Activated CD4-positive, alpha-beta memory T cell treated with anti-CD3 and anti-CD28 coated beads, Interleukin-2, amount 10 ng/mL, durations not matched to agents 7 days and 5 days (primary cell): ENCODE measurements at places on chromosomes 12 and 14. TPM values are rescaled to one million over a fixed set of nuclear protein-coding genes. Genes with fewer than 3 reads are reported as not detected.

CISTR gene
- not detected for total RNA-seq

PPTC7 gene
- 31.8 TPM for total RNA-seq

DNA sequence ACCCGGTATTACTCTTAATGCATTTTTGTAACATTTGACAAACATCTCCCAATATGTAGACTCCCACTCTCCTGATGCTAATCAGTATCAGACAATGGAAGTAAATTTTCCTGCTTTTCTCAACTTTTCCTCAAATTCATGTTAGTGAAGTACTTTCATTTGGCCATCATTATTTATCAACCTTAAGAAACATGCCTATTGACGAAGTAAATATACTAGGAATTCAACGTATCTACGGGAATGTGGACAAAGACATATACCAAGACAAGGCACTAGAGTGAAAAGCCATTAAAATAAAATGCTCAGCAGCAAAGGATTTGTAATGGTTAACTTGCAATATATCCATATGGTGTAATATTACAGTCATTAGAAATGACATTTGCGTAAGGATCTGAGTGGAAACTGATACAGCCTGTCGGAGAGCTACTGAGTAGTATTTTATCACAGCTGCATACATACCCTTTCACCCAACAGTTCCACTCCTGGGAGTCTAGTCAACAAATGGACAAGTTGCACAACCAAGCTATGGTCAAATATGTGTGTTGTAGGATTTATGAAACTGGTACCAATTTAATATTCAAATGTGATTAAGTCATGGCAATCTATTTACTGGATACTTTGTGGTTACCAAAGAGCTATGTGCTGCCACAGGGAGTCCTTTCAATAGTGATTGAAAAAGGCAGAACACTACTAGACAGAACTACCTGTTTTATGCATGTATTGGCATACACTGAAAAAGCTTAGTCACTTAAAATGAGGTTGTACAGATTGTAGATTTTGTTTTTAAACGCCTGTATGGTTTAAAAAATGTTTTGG is 26.5 kb downstream of the NUDT4 start:
- H3K27ac ChIP-seq: no peak overlapping the region
- peaks cover 53% of the 10 kb centered on the region for H3K36me3 ChIP-seq
- DNase-seq: no peak
- H3K27me3 ChIP-seq: no peaks in the 10 kb centered on the region
- no peak overlapping the region for H3K4me3 ChIP-seq

DNA sequence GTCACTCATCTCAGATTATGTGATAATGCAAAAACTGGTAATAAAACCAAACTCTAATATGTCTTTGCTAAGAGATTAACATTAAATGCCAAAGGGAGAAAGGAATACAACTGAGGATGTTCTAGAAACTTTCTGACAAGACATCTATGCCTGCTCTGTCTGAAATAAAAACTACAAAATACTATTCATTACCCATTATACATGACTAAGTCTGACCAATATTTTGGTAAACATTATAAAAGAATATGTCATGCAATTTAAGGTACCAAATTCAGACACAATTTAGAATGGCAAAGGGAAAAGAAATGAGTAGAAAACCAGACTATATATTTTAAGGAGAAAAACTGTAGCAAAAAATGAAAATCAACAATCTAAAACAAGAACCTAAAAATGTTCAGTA is 39.5 kb downstream of the UBR7 start:
- no peak for DNase-seq
- H3K4me1 ChIP-seq: peaks cover 22% of the 10 kb centered on the region
- H3K27me3 ChIP-seq: no peaks in the 10 kb centered on the region
- no peak overlapping the region for H3K27ac ChIP-seq

DNA sequence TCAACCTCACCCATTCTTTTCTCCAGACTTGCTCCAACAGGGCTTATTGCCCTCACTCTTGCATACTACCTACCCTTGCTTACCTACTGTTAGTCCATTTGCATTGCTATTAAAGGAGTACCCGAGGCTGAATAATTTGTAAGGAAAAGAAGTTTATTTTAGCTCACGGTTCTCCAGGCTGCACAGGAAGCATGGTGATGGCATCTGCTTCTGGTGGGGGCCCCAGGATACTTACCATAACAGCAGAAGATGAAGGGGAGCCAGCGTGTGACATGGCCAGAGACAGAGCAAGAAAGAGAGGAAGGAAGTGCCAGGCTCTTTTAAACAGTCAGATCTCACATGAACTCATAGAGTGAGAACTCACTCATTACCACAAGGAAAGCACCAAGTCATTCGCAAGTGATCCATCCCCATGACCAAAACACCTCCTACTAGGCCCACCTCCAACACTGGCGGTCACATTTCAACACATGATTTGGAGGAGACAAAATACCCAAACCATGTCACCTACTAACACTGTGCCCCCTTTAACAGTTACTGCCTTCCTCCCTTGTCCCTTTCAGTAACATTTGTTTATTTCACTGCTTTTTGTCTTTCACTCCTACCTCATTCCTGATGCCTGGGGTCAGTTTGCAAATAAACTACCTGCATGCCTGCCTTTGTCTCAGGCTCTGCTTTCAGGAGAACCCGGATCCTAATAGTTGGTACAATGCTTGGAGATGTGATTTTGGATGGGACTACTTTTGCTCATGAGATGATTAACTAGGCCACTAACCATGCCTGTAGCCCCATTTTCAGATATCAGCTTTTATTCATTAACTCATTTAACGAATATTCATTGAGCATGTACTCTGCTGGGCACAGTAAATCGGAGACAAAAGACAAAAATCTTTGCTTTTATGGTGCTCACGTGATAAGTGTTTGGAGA is 41.6 kb upstream of the CSRP2 start:
- no peaks in the 10 kb centered on the region for H3K4me1 ChIP-seq
- no peak for DNase-seq
- H3K27me3 ChIP-seq: peaks cover 17% of the 10 kb centered on the region
- no peak overlapping the region for H3K27ac ChIP-seq
- no peaks in the 10 kb centered on the region for H3K36me3 ChIP-seq
- H3K4me3 ChIP-seq: no peak overlapping the region

DHH gene
- total RNA-seq: 0.20 TPM

DNA sequence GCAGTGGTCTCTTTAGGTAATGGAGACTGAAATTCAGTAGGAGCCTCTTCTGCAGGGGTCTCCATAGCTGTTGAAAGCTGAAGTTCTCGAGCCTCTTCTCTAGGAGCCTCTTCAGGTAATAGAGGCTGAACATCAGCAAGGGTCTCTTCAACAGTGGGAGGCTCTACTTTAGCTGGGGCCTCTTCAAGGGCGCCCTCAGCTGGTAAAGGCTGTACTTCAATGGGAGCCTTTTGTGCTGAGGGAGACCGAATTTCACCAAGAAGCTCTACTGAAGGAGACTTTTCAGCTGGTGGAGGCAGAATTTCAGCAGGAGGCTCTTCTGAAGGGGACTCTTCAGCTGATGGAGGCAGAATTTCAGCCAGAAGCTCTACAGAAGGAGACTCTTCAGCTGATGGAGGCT is 1.5 kb downstream of the FSCB start:
- no peaks in the 10 kb centered on the region for H3K36me3 ChIP-seq
- H3K4me3 ChIP-seq: no peak overlapping the region
- DNase-seq: no peak
- no peaks in the 10 kb centered on the region for H3K27me3 ChIP-seq

DNA sequence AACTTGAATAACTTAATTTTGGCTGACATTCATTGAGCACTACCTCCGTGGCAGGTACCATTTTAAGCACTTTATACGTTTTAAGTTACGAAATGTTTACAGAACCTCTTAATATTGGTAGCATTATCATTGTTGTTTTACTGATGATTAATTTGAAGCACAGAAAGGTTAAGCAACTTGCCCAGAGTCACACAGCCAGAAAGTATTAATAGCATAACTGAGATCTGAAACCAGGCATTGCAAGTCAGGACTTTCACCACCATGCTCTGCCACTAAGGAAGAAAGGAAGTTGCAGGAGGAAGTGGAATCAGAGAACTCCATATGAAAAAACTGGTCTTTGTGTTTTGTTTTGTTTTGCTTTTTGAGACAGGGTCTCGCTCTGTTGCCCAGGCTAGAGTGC is 28.2 kb upstream of the BCAT1 start:
- peaks cover 6% of the 10 kb centered on the region for H3K27me3 ChIP-seq
- no peak overlapping the region for H3K4me3 ChIP-seq

DNA sequence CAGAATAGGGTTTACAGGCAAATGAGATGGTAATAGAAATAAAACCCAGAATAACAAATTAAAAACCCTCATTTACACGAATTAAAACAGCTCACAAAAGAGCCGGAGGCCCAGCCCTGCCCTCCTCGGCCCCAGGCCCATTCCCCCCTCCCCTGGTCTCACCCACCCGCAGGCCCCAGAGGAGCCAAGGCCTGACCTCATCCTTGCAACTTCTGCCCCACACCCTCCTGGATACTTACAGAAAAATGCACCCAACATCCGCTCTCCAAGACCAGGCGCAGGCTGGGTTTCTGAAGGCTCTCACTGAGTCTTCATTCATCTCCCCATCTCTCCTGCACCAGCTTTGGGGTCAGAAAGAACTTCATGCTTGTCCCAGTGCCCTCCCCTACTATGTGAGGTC is 16.2 kb upstream of the VSX2 start:
- H3K4me1 ChIP-seq: no peaks in the 10 kb centered on the region
- H3K27ac ChIP-seq: no peak overlapping the region
- peaks cover 19% of the 10 kb centered on the region for H3K27me3 ChIP-seq
- no peaks in the 10 kb centered on the region for H3K36me3 ChIP-seq
- H3K4me3 ChIP-seq: no peak overlapping the region

GPR68 gene
- total RNA-seq: 36.9 TPM

DNA sequence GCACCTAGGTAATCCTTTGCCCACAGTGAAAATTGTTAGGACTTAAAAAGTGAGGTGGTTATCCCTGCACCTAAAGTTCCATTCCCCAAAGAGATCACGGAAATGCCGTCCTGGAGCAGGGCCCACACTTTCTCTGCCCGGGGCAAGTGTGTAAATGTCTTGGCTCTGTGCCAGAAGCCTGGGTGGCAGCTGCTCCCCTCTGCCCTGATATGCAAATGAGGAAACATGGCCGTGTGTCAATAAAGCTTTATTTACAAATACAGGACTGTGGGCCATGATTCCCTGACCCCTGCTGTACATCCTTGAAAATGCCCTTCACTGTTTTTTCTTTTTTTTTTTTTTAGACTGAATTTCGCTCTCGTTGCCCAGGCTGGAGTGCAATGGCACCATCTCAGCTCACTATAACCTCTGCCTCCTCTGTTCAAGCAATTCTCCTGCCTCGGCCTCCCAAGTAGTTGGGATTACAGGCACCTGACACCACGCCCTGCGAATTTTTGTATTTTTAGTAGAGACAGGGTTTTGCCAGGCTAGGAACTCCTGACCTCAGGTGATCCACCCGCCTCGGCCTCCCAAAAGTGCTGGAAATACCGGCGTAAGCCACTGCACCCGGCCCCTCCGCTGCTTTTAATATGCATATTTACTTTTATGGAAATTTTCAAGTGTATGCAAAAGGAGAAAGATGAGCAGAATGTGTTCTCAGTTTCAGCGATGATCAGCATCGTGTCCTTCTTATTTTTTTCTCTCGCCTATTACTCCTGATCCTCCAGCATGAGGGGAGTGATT is 75.5 kb downstream of the GALNT9 start:
- H3K36me3 ChIP-seq: no peaks in the 10 kb centered on the region
- H3K27me3 ChIP-seq: no peaks in the 10 kb centered on the region
- DNase-seq: no peak
- H3K27ac ChIP-seq: no peak overlapping the region
- no peaks in the 10 kb centered on the region for H3K4me1 ChIP-seq

- no peak for DNase-seq
- peaks cover 14% of the 10 kb centered on the region for H3K36me3 ChIP-seq
- peaks cover 16% of the 10 kb centered on the region for H3K4me1 ChIP-seq
- no peak overlapping the region for H3K27ac ChIP-seq
- no peaks in the 10 kb centered on the region for H3K27me3 ChIP-seq
These were observed 18.2 kb downstream of the CIPC start for GRCh38 chr14:77116172-77116817.

- H3K27me3 ChIP-seq: peaks cover 2% of the 10 kb centered on the region
- H3K4me3 ChIP-seq: no peak overlapping the region
- DNase-seq: no peak
- H3K4me1 ChIP-seq: peaks cover 28% of the 10 kb centered on the region
These were observed 3.0 kb upstream of the SRSF9 start for GRCh38 chr12:120472521-120472920.

DNA sequence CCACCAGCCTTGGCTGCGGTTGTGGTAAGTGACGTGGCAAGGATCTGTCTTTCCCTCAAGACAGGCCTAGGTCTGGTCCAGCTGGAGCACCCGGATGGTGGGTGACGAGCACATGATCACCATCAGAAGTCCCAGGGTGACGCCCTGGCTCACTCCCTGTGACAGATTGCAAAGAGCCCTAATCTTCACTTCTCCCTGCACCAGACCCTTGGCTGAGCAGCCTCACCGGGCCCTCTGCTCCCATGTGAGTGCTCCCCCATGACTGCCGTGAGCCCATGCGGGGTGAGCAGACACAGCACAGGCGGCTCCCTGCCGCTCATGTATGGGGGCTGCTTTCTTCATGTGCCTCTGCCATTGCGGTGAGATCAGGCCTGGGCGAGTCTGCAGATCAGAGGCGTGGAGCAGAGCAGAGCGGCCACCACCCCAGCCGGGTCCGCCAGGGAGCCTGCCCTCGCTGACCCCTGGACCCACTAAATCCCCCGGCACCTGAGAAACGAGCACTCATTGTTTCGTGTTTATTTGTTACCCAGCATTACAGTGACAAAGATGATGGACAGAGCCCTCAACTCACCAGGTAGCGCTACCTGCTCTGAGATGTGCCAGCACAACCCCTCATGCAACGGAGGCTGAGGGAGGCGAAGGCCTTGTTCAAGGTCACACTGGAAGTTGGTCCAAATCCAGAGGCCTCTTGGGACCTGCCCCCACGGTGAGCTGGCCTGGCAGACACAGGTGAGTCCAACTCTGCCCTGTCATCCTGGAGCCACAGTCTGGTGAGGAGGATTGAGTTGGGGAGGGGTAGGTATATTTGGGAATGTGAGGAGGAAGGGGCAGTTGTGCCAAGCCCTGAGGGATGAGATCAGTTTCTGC is 9.3 kb upstream of the DIO3 start:
- H3K27ac ChIP-seq: no peak overlapping the region
- H3K27me3 ChIP-seq: peaks cover 3% of the 10 kb centered on the region
- no peak for DNase-seq
- no peaks in the 10 kb centered on the region for H3K4me1 ChIP-seq

DNA sequence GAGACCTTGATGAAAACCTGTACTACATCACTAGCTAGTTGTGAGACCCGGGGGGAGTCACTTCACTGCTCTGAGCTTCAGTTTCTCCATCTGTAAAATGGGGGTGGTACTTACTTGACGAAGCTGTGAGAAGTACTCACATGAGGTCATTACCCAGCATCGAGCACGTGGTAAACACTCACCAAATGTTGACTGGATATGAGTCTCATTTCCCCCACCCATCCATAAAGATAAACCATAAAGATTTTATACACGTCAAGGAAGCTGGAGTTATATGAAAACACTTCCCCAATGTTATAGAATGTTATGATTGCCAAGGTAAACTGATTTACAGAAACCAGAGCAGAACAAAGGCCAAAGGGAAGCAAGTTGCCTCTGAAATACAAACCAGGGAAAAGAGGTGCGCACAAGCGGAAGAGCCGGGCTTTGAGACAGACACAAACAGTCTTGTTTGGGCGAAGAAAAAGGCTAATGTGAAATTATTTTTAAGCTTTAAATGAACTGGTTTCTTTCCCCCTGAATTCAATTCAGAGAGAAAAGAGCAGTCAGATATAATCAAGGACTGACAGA is 536.8 kb downstream of the MED13L start:
- no peaks in the 10 kb centered on the region for H3K27me3 ChIP-seq
- H3K4me1 ChIP-seq: no peaks in the 10 kb centered on the region
- no peaks in the 10 kb centered on the region for H3K36me3 ChIP-seq
- no peak overlapping the region for H3K4me3 ChIP-seq

CCDC177 gene
- not detected for total RNA-seq

GRCh38 chr14:31360919-31361662 is 59.3 kb downstream of the HEATR5A start:
- no peak for DNase-seq
- no peaks in the 10 kb centered on the region for H3K27me3 ChIP-seq
- H3K4me1 ChIP-seq: no peaks in the 10 kb centered on the region
- H3K27ac ChIP-seq: no peak overlapping the region
